Activated T-cell treated with anti-CD3 and anti-CD28 coated beads, Interleukin-2, amount 50 U/mL, for 72 hours (primary cell): ENCODE measurements at places on chromosomes 7 and 10.

- no peak for DNase-seq
These were observed 252.9 kb downstream of the SNX13 start for GRCh38 chr7:17687361-17687760.

GRCh38 chr10:32386623-32387260 lies 39.8 kb upstream of the EPC1 start:
- DNase-seq, result no peak

GRCh38 chr7:82740246-82740848 lies 296.8 kb upstream of the CACNA2D1 start:
- peak; percentile 6 for DNase-seq

- no peak for DNase-seq
These were observed 55.3 kb downstream of the RASGEF1A start for GRCh38 chr10:43211431-43212042.

GRCh38 chr7:72413886-72414285 lies 1.7 kb upstream of the CALN1 start:
- no peak for DNase-seq
